Fibroblast of upper back skin (primary cell): ENCODE measurements at places on chromosomes 12 and 14.
A peak's percentile ranks its signal among the peaks of the same experiment; 100 is the strongest.

DNA sequence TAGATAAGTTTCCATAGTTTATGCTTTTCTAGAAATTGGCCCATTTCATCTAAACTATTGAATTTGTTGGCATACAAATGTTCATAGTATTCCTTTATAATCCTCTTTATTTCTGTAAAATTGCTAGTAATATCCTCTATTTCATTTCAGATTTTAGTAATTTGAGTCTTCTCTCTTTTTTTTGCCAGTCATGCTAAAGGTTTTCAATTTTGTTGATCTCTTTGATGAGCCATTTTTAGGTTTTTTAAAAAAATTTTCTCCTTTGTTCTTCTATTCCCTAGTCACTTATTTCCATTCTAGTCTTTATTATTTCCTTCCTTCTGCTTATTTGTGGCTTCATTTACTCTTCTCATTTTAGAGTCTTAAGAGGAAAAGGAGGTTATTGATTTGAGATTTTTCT, 19.4 kb upstream of the PPM1A start:
- DNase-seq = no peak

DNA sequence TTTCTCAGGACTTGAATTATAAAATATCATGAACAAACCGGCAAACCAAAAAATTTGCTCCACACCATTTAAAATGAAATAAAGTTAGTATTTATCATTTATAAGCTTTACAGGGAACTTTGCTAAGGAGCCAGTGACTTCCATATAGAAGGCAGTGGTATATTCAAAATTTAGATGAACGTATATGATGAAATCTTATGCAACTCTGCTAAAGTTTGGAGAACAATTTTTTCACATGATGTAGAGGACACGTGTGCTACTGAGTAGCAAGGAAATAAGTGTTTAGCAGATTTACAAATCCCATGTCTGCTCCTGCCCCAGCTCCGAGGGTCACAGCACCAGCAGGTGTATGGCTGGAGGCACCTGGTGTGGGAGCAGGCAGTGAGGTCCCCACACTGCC, 70.8 kb upstream of the IFNG-AS1 start:
- peak; percentile 28 for DNase-seq

DNA sequence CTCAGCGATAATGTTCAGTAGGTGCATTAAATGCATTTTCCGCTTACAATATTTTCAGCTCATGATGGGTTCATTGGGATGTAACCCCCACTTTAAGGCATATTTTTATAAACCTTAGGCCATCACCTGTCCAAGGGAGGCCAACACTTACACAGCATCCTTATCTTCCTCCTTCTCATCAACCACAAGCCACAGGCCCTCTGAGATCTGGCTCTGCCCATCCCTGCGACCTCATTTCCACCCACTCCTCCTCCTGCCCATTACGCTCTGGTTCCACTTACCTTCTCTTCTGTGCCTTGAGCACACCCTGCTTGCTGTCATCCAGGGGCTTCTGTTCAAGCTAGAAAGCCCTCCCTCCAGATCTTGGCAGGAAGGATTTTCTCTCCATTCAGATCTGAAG, 93.2 kb downstream of the EGLN3 start:
- no peak for DNase-seq

- no peak for DNase-seq
These were observed 148.5 kb downstream of the PAX9 start for GRCh38 chr14:36810209-36810608.

DNA sequence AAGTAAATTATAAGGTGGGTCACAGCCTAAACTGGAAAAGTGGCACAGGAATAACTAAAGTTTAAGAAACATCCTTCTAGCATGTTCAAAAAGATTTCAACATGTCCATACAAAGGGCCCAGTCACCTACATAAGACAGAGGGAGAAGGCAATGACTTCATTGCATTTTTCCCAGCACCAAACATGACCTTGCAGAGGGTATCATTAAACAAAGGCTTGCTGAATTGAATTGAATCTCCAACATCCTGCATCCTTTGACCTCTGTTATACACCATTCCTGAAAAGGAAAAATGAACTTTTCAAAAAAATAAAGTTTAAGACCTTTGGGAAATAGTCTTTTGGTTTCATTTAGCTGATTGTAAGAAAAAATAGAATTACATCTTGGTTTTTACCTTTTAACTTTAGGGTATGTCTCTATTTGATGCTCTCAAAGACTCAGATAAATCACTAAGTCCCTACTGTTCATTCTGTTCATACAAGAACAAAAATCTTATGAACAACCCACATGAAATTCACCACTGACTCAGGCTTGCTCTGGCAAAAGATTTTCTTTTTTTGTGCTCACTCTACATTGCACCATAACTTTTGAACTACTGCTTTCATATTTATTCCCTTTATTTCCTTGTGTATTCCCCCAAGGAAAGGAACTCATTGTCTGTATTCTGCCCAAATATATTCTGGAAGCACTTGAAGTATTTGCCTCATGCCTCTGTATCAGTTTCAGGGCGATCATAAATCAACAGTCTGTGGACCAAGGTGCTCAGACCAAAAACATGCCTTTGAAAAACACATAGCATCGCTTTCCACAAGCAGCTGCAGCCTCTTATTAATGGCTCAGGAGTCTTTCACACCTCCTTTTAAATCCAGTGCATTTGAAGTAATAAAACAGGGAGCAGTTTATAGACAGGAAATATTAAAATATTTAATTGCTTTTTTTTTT, 121.7 kb downstream of the DUSP6 start:
- no peak for DNase-seq

GRCh38 chr12:84507956-84508850, 404.4 kb downstream of the SLC6A15 start:
- DNase-seq = peak; percentile 84

DNA sequence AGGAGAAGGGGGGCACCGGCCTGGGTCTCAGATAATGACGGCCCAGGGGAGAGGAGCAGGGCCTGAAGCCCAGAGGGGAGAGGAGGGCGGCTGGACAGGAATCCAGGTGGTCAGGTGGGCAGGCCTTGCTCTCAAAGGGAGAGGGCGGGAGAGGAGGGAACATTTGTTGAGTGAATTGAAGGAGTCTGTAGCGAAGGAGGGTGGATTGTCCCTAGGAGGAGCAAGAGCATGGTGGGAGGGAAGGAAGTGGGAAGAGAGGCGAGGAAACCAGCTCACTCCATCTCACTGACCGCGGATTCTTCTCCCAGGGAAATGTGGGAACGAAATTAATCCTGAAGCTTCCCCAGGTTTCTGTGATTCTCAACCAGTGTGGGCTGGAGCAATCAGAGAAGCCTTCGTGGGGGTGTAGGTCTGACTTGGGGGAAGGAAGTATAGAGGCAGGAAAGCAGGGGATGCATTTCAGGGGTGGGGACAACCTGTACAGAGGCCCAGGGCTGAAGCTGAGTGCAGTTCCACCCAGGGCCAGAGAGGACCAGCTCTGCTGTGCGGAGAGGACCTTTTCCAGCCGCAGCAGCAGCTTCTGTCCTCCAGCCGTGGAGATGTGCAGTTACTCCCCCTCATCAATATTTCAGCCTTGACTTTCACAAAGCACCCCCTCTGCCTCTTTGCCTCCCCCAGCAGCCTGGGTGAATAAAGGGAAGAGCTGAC, 100.9 kb downstream of the CHST11 start:
- no peak for DNase-seq

DNA sequence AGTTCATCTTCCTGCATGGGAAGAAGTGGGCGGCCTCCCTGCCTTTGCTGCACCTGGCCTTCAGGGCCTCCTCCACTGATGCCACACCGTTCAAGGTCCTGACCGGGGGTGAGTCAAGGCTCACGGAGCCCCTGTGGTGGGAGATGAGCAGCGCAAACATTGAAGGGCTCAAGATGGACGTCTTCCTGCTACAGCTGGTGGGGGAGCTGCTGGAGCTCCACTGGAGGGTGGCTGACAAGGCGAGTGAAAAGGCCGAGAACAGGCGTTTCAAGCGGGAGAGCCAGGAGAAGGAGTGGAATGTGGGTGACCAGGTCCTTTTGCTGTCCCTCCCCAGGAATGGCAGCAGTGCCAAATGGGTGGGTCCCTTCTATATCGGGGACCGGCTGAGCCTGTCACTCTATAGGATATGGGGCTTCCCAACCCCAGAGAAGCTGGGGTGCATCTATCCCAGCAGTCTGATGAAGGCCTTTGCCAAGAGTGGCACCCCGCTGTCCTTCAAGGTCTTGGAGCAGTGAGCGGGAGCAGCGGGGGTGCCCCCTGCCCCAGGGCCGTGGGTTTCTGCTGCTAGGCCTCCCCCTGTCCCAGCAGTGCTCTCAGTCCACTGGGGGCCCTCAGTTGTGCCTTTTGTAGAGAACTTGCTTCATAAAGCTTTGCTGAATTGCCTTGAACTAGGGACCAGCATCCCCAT, 12.4 kb downstream of the CBLN3 start:
- DNase-seq = no peak

- DNase-seq = peak; percentile 95
These were observed 54.6 kb downstream of the NCOR2 start for GRCh38 chr12:124512667-124513296.

DNA sequence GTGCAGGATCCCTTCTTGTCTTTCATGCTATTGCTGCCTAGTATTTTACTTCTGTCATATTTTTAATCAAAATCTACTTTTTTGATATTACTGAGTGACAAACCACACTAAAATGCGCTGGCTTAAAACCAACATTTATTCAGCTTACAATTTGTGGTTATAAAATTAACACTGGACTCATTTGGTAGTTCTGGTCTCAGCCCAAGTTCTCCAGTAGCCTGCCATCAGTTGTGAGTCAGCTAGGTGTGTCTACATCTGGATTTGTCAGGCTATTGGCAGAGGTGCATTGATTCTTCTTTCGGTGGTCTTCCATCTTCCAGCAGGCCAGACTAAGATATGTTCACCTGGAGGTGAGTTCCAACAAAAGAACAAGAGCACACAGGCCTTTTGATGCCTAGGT, 765.1 kb upstream of the FBXO33 start:
- DNase-seq = peak; percentile 0

- DNase-seq = no peak
These were observed 26.0 kb downstream of the ADIPOR2 start for GRCh38 chr12:1716911-1717310.

DNA sequence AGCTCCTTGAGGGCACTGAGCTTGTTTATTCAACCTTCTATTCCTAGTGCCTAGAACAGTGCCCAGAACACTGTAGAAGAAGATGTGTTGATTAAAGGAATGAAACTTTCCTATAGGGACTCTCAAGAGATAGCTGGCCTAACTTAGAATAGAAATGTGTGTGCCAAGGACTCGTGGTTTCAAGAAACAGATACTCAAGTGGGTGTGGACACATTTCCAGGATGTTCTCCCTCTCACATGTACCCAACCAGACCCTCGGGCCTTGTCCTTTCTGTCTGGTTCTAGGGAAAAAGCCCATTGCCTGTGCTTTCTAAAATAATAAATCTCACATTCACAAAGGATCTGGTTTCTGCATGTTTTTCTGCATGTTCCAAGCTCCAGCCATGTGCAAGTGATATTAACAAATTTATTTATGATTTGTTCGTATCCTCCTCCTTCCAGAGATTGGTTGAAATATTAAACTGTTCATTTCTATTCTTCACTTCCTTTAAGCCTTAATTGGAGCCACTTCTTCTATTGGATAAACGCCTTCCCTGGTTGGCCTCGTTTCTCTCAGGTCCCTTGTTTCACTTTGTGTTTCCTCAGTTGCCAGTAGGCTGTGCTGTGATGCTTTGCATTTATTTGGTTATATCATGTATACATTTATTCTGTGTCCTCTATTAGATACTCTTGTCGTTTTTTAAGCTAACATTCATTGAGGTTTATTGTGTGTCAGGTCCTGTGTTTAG, 89.8 kb downstream of the CRADD start:
- DNase-seq = peak; percentile 82

DNA sequence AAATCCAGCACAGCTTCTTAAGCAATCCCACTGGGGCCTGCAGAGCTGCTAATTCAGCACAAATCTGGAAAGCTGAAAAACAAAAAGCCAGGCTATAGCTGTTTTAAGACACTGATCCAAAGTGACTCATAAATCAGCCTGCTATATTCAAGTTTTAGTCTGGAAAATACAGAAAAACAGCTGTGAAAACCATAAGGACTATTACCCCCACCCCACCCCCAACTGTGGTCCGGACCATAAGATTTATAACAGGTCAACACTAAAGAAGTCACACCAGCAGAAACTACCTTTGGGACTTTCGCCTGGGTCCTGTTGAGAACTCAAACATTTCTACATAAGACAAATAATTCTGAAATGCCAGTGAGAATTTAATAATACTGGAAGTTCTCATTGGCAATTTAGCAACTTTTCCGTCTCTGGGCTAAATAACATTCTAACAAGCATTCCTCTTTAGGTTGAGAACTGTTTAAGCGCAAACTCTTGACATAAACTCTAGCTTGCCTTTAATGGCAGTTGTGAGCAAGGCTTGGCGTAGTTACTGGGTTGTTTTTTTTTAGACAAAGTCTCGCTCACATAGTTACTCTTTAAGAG, 3.3 kb downstream of the LRIG3 start:
- DNase-seq = peak; percentile 94

GRCh38 chr12:7542813-7543212, 39.2 kb upstream of the CD163 start:
- DNase-seq = peak; percentile 76

- DNase-seq = no peak
These were observed 251.4 kb upstream of the ATP2B1 start for GRCh38 chr12:89960011-89960507.

- DNase-seq = no peak
These were observed 26.5 kb upstream of the RIC8B start for GRCh38 chr12:106747973-106748436.

GRCh38 chr12:111569363-111570083, 29.6 kb downstream of the ATXN2 start:
- no peak for DNase-seq

GRCh38 chr14:75279763-75280290, 1.2 kb downstream of the FOS start:
- DNase-seq = no peak

GRCh38 chr14:47346849-47347248, 328.6 kb downstream of the MDGA2 start:
- DNase-seq = no peak
